SIG-M5 (cell line): ENCODE measurements at places on chromosomes 6 and 20.

DNA sequence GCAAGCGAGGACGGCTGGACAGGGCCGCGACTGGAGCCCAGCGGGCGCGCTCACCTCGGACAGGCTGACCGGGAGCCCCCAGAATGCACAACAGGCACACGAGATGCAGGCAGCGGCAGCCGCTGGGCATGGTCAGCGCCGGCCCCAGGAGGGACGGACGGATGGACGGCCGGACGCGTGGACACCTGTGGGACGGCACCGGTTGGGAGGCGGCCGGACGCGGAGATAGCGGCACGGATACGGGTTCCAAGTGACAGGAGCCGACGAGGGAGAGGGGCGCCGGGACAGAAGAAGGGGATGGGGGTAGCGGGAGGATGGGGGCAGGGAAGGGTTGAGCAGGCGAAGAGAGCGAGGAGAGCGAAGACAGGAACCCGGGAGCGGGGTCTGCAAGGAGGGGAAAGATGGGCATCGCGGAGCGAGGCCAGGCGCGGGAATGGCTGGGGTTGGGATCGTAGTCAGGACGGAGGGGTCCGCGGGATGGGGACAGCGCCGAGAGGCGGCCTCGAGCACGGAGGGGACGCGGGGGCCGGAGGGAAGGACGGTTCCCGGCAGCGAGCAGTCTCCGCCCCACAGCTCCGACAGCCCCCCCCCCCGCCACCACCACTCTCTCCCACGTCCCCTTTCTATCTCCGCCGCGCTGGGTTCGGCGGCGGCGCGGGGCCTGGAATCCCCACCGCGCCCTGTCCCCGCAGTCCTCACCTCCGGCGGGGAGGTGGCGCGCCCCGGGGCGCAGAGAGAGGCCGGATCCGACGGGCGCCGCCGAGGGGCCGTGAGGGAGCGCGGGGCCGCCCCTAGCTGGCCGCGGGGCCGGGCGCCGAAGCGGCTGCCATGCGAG lies 435 bp downstream of the DLK2 start:
- DNase-seq, result no peak

DNA sequence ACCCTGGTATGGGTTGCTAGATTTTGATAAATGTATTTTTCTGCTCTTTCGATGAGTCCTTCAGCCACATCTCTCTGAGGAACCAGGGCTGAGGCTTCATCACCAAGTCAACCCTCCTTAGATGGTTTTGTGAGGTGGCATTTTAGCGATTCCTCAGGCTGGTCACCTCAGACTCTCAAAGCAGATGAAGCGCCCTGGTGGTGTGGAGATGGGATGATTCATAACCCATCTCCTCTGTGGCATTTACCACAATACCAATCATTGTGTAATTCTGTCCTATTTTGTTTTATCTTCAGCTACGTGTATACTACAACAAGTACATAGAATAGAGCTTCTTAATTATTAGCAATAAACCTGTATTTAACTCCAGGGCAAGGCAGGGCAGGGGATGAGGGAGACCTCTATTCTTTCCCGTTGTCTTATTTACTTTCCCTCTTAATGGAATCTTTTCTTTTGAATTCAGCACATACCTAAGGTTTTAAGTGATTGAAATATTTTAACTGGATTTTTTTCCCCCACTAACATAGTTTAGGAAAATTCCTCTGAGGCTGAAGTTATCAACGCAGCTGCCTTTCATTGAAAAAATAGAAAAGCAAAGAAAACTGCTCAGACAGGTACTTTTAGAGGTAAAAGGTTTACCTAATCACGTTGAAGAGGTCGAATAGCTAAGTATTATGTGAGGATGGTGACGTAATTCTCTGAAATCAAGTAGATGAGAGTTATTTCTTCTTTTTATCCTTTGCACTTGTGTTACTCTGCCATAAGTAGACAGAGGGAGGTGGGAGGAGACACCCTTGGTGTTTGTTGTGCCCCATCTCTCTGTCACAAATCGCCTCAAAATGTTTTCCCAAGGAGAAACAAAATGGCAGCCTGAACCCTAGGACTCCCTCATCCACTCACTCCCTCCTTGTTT lies 57.4 kb upstream of the EDN3 start:
- no peak for DNase-seq

DNA sequence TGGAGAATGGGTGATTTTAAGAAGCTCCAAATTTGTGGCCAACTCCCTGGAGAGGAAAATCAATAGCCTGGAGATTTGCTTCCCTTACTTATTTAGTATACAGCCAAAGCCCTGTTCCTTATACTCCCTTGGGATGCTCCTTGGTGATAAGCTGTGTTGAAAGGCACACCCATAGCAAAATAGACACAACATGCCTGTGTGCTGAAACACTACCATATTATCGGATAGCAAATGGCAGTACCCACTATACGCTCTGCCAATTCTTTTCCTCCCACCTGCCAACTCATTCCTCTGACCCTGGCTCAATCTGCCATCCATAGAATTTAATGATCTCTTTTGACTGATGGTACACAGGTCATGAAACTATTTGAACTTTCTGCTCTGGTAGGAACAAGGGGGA lies 98.2 kb downstream of the CLIC5 start:
- no peak for DNase-seq

DNA sequence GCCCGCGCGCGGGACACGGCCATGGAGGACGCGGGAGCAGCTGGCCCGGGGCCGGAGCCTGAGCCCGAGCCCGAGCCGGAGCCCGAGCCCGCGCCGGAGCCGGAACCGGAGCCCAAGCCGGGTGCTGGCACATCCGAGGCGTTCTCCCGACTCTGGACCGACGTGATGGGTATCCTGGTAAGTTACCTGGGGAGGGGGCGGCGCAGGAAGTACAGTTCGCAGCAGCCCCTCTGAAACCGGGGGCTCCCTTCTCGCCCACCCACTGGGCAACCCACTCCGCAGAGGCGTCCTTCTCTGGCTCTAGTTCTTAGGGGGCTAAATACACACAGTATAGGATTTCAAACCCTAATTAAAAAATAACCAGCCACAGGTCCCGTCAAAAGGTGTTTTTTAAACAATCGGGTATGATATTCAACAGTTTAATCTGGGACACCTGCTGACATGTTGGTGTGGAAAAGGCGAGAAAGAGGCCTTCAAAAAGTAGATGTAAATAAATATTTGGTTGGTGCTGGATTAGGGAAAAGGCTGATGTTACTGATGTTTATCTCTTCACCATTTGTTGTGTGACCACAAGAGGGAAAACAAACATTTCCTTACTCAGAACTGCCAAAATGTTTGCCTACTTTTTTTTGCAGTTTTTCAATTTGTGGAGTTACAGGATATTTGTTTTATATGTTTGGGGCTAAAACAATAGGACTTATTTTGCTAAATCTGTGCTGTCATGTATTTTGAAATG lies 577 bp downstream of the SASH1 start:
- no peak for DNase-seq

GRCh38 chr6:33664506-33665057 lies 43.5 kb downstream of the ITPR3 start:
- DNase-seq, result no peak

GRCh38 chr6:13924949-13925881 lies at the start of gene RNF182:
Gene RNF182, plus strand, starts transcription at chr6:13924952. Its CDS starts 52,168 bp downstream, at chr6:13977120.
- DNase-seq, result no peak

- no peak for DNase-seq
Observed at GRCh38 chr6:7697432-7697819, 28.5 kb upstream of the BMP6 start.

- DNase-seq, result no peak
Observed at GRCh38 chr20:35661908-35662307, 2.8 kb downstream of the CPNE1 start.
